ENCODE measurements at places on chromosomes 4 and X.

GRCh38 chr4:112994732-112995464 is 54.6 kb upstream of the ANK2 start:
- no peak for DNase-seq

DNA sequence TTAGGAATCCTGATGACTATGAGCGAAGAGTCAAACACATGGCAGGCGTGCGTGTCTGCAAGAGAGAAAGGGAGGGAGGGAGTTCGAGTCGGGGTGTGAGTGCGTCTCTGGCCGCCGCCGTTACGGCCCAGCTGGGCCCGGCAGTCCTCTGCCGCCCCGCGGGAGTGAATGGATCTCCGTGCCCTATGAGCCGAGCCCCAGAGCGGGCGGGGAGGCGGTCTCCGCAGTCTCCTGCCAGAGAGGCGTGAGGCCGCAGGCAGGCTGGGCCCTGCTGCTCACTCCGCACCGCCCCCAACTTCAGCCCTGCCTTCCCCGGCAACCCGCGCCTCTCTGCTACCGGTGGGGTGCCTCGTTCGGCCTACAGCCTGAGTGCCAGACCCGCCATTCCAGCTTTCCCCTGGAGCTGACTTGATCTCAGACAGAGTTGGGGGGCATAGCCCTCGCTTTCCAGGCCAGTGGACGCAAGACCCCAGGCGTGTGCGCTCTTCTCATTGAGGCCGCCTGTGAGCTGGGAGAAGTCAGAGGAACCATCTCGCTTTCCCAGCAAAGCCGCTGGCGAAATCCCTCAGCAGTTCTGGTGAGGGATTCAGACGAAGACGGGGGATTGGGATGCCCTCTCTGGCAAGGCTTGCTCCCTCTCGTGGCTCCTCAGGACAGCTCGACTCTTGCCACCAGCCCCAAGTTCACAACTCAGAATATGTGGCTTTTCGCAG is 1.4 kb downstream of the SLC16A2 start:
- no peak for DNase-seq

DNA sequence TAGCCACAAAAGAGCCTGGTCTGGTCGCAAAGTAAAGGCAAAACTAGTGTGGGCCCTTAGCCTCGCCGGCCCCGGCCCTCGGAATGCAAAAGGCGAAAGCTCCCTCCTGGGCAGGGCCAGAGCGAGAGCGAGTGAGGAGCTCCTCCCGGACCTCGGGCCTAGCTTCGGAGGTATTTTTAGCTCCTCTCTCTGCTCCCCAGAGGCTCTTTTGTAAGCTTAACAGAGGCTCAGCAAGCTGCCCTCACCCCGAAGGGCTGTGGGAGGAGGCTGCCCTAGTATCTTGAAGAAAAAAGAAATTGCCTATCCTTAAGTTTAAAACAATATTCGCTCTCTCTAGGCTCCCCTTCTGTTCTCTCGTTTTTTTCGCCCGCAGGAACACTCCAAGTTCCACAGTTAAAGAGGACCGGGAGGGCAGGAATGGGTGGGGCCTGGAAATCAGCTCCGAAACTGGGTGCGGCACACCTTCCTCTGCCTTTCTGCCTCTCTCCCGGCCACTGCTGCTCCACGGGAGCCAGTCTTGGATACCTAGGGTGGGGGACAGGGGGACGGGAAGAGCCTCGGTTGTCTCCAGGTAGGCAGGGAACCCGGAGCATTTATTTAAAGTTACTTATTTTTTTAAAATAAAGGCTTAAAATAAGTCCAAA is 12.1 kb downstream of the HAND2 start:
- no peak for DNase-seq

GRCh38 chr4:54959651-54960116 is 165.7 kb downstream of the KDR start:
- no peak for DNase-seq

DNA sequence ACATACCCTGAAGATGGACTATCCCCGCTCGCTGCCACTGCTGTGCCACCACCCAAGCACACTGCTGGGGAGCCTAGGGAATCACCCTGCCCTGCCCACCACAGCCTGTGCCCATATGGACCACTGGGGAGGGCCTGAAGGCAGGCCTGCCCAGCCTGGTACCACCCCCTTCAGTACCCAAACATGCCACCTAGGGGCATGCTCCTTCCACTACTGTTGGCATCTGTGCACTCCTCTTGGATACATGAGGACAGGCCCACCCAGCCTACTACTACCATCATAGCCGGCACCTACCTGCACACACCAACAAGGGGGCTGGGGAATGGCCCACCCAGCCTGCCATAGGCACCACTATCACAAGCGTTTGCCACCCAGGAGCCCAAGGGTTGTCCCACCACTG is 30.1 kb upstream of the PRDX4 start:
- no peak for DNase-seq

All from stimulated activated CD4-positive, alpha-beta T cell treated with anti-CD3 and anti-CD28 coated beads, Interleukin-12 subunit alpha, Interleukin-12 subunit beta, amount 100 ng/mL, for 24 hours (primary cell).